Trophoblast cell (in vitro differentiated cells and primary cell): ENCODE measurements at places on chromosomes 12 and 14.

DNA sequence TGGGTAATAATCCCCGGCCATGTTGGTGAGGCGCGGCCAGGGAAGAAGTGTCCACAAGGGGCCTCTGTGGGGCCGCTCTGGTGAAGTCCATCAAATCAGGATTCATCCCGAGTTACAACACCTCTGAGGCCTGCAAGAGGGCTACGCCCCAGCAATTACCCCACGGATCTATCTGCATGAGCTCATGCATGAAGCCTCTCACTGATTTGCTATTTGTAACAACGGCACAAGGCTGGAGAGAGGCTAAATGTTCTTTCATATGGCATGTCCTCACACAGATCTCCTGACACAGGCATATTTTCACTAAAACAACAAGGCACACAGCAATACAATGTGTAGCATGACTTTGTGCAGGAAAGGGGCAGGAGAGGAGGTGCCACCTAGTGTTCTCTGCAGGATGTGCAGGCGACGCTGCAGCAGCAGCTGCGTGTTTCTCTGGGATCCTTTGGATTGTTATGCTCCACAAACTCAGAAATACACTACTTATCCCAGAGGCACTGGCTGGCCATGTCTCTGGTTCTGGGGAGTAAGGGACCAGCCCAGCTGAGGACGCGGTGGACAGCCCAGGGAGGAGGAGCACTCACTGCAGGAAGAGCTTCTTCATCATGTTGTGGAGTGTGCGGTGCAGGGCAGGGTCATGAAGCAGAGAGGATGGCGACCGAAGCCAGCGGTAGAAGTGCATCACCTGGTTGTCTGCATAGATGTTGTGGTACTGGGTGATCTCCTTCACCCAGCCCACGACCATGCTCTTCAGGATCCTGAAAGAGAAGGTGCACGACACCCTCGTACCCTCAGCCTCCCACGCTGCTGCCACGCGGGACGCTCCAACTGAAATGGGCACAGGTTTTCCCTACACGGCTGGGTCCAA, 20.2 kb downstream of the P2RX2 start:
- DNase-seq, result peak; percentile 46

DNA sequence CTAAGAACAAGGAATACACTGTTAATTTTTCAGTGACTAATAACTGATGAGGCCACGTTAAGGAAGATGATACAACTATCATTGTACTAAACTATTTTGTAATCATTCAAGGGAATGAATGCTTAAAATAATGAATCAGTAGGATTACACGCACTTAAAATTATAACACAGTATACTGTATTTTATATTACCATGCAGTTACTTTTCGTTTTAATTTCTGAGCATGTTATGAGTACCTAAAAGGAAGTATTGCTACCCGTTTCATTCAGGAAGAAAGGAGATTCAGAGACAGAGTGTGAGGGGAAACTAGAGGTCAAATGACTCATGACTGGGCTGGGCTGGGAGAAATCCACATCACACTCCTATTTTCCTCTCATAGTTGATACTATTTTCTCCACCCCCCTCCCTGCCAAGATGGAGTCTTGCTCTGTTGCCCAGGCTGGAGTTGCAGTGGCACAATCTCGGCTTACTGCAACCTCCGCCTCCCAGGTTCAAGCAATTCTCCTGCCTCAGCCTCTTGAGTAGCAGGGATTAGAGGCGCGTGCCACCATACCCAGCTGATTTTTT, 202.0 kb downstream of the PPM1H start:
- DNase-seq, result peak; percentile 9

DNA sequence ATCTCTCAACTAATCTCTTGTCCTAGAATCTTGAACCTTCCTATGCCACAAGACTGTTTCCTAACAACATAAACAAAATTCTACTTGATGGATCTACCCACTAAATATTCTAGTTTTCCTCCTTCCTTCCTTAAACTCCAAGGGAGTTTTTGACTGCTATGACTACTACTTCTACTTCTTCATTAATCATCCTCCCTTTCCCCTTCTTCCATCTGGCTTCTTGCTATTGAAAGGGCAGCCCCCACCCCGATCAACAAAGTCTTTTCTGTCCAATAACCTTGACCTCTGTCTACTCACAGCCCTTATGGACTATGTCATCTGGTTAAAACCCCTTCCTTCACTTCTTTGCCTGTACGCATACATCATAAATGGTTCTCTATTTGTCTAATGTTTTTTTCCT, 5.6 kb downstream of the LTA4H start:
- DNase-seq, result no peak

- DNase-seq, result no peak
Observed at GRCh38 chr14:47676315-47676617, 861 bp upstream of the MDGA2 start.

GRCh38 chr12:55931780-55932550, 1.0 kb downstream of the DGKA start:
- DNase-seq, result peak; percentile 7

GRCh38 chr12:41956353-41956752, 188.3 kb downstream of the GXYLT1 start:
- DNase-seq, result no peak
